Pancreas (tissue), 10 donors: ENCODE measurements at places on chromosomes 2 and 18. TPM values are rescaled to one million over a fixed set of nuclear protein-coding genes. Genes with fewer than 3 reads are reported as not detected.

GRCh38 chr2:61658841-61659780, 121.0 kb upstream of the XPO1 start:
- DNase-seq = no peak

DNA sequence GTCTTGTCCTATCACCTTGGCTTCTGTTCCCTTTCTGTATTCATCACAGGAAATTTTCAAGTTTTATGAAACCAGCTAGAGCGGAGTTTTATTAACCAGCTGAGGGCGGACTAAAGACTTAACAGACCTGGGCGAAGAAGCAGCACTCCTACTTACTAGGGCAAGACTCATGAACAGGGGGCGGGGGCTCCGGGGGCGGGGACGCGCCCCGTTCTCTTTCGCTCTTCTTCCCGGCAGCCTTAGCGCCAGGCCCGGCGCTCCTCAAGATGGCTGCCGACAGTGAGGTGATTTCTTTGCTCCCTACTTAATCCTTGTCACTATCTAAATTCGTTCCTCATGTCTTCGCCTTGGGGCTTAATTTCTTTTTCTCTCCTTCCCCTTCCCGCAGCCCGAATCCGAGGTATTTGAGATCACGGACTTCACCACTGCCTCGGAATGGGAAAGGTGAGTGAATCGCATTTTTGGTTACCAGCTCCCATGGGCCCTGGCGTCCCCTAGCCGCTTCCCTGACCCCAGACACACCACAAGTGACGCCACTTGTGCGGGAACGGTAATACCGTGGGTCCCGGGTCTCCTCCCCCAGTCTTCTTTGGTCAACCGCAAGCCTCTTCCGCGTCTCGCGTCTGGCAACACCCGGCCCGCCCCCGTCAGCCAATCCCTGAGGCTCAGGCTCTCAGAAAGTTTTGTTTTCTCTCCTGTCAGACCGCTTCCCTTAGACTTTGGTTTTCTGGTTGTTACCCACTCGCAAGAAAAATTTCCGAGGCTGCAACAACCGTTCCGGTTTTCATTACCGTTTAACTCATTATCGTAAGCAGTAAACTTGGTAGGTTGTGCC, at the start of gene RAB3GAP1:
Gene RAB3GAP1 (plus strand): TSS at position 251 of the 835 bp plus-strand sequence. CDS start 16 bp downstream, at position 267.
- peak; percentile 79 for DNase-seq

GRCh38 chr2:8997631-8998030, 5.9 kb downstream of the MBOAT2 start:
- DNase-seq = no peak

DNA sequence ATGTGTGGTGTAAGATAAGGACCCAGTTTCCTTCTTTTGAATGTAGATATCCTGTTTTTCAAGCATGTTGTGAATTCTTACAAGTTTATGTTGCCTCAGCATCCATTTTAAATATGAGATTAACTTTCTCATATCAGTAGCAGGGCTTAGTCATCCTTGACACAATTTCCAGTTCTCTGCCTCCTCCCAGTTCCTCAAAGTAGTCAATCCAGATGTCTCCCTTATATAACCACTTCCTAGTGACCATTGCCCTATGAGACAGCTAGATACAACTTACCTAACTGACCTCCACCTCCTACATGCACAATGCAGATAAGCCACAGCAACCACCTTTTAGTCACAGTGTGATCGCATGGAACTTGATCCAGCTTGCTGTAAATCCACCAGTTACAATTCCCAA, 269.2 kb upstream of the ZNF521 start:
- DNase-seq = no peak

DNA sequence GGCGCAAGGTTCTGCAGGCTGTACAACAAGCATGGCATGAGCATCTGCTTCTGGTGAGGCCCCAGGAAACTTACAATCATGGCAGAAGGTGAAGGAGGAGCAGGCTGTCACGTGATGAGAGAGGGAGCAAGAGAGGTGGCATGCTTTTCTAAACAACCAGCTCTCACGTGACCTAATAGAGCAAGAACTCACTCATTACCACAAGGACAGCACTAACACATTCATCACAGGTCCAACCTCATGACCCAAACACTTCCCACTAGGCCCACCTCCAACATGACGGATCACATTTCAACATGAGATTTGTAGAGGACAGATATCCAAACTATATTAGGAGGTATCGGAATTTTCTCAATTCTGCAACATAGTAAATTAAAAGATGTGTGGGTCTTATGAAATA, 108.8 kb upstream of the DLX2 start:
- no peak for DNase-seq

- DNase-seq = no peak
Measured at GRCh38 chr18:9340472-9340871, 5.9 kb downstream of the TWSG1 start.

- DNase-seq = no peak
Measured at GRCh38 chr2:153487448-153487847, 8.9 kb upstream of the RPRM start.

- DNase-seq = no peak
Measured at GRCh38 chr2:29361231-29361630, 246.0 kb downstream of the CLIP4 start.

DNA sequence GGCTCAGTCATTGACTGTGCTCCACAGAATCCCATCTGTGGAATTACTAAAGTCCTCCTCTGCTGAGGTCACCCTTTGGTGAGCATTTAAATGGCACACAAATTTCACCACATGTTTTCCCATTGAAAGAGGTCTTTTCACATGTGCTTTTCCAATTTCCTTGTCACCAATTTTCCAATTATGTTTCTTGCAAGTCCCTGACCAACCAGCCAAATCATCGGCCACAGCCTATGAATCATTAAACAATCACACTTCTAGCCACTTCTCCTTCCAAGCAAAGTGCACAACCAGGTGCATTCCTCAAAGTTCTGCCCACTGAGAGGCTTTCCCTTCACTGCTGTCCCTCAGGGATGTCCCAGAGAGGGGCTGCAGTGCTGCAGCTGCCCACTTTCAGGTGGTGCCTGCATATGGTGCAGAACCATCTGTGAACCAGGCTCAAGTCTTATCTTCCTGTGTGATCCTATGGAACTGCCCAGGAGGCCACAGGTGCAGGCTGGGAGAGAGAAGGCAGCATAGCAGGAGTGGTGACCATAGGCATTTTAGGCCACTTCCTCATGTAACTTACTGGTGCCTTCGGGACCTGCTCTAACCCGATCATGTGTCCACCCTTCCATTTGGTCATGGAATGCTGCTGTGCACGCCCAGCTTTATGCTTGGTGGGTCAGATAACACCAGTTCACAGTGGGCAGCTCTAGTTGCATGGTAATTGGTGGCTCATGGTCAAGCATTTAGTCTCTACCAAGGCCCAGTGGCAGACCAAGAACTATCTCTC, 153.0 kb downstream of the SEPTIN10 start:
- no peak for DNase-seq

DNA sequence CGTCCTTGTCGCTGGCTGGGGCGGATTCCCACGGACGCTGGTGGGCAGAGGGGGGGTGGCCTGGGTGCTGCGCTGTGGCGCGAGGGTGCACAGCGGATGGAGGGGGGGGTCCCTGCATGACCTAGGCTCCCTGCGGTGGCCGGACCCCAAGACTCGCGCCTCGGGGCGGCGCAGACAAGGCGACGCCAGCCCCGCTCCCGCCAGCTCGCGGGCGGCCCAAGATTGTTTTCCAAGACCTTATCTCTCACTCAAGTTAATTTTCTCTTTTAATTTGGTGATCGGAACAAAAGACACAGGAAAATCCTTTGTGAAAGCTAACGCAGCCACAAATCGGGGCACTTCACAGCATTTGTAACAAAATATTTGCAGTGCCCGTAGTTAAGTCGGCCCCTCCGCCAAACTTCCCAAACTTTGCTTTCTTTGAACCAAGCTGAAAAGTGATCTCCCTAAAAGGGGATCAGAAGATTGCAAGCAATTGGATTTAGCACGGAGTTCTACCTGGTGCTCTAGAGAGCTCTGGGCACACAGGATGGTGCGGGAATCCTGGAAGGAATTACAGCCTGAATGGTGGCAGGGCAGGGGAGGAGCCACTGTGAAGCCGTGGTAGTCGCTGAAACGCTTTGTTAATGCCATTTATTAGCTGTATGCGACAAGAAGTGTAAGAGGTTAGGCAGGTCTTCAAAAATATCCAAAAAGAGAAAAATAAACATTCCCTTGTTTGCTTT, 4.8 kb upstream of the ID2 start:
- no peak for DNase-seq

- no peak for DNase-seq
Measured at GRCh38 chr2:111653103-111653624, 230.8 kb downstream of the ANAPC1 start.

GRCh38 chr2:105005181-105005951, 32.5 kb upstream of the MRPS9 start:
- peak; percentile 36 for DNase-seq

- no peak for DNase-seq
Measured at GRCh38 chr2:46703588-46703987, 212.0 kb downstream of the MCFD2 start.

- peak; percentile 64 for DNase-seq
Measured at GRCh38 chr2:190627448-190628412, 21.2 kb upstream of the NAB1 start.

DNA sequence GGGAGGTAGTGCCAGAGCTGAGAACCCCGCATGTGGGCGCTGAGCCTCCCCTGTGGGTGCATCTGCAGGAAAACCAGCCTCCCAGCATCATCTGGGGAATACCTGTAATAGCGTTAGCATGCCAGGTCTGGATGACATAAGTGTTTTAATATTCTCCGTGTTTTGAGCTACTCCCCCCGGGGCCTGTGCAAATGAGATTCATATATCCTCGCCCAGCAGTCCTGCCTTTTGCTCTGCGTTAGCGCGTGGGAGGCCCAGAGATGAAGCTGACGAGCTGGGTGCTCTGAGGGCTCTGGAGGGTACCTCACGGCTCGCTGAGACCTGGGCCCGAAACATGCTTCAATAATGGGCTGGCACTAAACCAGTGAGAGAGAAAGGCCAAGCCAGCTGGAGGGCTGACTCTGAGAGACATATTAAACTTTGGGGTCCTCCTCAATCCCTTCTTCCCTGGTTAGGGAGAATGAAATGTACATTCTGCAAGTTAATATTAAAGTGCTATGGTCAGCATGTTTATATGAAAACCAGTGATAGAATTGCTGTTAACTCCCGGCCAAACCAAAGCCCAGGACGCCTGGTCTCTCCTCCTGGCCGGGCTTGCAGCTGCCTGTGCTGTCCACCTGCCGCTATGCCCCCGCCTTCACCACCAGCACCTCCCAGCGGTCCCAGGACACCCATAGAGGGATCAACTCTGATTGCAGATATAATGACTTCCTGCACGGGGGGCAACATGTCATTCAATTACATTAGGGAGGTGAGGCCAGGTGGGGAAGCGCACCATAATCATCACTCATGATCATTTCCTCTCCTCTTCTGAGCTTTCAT, 77.0 kb downstream of the EDAR start:
- no peak for DNase-seq

DNA sequence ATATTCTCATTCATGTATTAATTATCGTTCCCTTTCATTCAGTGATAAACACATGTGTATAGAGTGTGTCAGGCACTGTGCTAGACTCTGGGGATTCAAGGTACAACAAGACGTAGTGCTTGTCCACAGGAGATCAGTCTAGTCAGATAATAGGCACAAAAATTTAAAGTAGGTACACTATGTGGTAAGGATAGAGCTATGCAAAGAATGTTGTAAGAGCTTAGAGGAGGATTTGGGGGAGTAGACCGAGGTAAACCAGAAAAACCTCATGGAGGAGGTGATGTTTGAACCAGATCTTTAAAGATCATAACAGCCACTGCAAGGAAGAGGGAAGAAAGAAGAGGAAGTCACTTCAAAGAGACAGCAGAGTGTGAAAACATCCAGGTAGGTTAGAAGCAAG, 256.9 kb upstream of the DDX18 start:
- DNase-seq = no peak

- DNase-seq = no peak
Measured at GRCh38 chr18:23871410-23871809, 143.1 kb upstream of the TTC39C start.

DNA sequence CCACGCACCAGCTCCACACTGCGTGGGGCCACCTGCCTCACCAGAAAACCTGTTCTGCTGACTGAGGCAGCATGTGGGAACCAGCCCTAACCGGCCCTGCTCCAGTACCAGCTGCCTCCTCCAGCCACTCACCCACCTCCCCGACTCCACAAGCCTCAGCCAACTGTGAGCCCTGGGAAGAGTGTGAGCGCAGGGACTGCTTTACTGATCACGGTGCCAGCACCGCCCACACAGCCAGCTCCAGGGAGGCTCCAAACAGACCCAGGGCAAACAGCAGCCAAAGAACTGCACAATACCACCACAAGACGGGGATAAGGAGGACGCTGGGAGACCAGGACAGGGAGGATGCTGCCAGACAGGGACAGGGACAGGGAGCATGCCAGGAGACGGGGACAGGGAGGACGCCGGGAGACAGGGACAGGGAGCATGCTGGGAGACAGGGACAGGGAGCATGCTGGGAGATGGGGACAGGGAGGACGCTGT, 28.4 kb downstream of the EIPR1 start:
- DNase-seq = peak; percentile 23

DNA sequence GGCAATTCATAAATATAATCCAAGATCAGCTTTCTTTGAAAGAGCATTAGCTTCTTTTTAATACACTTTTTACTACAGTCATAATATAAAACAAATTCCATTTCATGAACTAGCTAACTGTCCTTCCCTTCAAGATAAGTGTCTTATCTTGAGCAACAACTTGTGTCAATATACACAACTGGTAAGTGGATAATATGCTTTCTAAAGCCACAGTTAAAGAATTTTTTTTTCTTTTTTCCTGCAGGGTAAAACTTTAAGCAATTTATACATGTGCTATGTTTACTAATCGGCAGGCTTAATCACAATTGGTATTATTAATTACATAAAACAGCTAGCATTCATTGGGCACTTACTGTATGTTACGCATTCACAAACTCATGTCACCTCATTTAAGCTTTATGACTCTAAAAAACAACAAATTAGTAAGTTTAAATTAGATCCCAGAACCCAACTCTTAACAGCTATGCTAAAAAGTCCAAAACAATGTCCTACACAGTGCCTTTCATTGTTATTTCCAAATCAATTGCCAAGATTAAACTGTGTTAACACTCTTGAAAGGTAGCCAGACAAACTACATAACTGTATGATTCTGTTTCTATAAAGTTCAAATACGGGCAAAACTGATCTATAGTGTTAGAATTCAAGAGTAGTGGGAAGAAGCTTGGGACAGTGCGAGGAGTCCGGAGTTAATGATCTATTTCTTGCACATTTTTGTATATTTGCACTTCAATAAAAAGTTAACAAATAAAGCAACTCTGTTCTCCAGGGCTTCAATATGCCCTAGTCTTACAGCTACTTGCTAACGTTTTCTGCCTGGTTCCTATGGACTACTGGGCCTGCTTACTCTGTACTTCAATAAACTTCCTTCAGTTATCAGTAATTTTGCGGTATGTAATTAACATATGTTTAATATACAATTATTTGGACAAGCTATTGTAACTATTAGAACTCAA, 6.0 kb downstream of the TXNL1 start:
- DNase-seq = no peak

The AQP12A gene
- total RNA-seq = 105 TPM

The WNT6 gene
- 0.12 TPM for total RNA-seq

The RGPD4 gene
- 0.05 TPM for total RNA-seq

The SLC40A1 gene
- total RNA-seq = 31.4 TPM

The FBXO41 gene
- total RNA-seq = 2.3 TPM

The HSBP1L1 gene
- total RNA-seq = 14.5 TPM

The OSBPL6 gene
- 1.1 TPM for total RNA-seq

The UGT1A10 gene
- not detected for total RNA-seq

The ASTL gene
- total RNA-seq = not detected

The MOGAT1 gene
- total RNA-seq = not detected

The ALPI gene
- not detected for total RNA-seq

The FKBP7 gene
- total RNA-seq = 1.1 TPM
